ENCODE measurements at places on chromosomes 2 and 18. TPM values are rescaled to one million over a fixed set of nuclear protein-coding genes. Genes with fewer than 3 reads are reported as not detected.

CNGA3 gene
- total RNA-seq, result not detected

GALR1 gene
- total RNA-seq, result not detected

NFE2L2 gene
- total RNA-seq, result 128 TPM

C2orf92 gene
- 8.4 TPM for total RNA-seq

DNA sequence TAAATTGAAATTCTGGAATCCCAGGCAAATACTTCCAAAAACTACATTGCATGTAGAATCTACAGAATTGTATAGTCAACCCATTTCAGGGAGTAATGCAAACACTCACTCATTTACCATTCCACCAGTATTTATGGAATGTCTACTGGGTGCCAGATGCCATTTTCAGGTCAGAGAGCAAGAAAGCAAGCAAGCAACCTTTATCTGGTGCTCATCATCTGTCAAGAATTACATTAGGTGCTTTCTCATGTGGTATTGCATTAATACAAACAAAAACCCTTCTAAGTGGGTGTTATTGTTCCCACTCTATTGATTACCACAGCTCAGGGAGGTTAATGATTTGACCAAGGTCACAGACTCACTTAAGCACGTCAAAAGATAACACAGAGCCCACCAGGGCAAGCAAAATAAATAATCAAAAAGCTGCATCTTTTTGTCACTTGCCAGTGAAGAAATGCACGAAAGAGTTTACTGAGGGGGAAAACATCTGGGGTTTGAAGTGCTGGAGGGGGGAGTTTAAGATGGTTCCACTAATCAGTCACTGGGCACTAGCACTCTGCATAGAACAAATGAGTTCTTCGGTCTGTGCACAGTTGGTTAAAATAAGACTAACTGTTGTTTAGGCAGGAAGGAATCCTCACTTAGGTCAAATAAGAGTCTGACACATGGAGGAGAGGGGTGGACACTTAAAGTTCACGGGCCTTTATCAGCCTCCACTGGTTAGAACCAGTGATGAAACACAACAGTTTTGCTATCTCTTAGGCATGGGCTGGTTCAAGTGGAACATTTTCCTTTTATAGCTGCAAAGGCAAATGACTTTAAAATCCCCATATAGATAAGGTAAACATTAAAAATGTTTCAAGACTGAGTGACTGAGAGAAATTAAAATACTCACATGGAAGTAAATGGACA is 208.8 kb downstream of the CDH2 start:
- no peak for DNase-seq

GRCh38 chr2:9782197-9782719 is 61.0 kb upstream of the TAF1B start:
- peak; percentile 62 for DNase-seq

DNA sequence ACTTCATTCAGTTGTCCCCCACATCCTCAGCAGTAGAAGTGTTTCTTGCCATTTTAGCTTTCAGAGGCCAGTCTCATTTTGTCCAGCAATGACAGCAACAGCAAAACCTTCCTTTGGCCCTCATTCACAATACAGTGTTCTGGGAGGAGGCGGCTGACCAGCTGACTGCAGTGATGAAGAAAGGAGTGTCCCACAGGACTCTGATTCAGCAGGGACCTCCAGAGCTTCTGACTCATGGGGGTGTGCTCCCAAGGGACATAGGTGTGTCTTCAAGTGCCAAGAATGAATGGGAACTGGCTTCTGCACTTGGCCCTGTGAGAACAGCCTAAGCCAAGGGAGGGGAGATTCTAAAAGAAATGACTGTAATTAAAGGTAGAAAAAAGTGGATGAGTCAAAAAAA is 147.0 kb upstream of the PELI1 start:
- peak; percentile 37 for DNase-seq

- no peak for DNase-seq
Measured at GRCh38 chr2:65121-65520, 18.8 kb upstream of the FAM110C start.
